Mesenteric fat pad (tissue), 1 donor: ENCODE measurements at places on chromosomes 7 and 10.

DNA sequence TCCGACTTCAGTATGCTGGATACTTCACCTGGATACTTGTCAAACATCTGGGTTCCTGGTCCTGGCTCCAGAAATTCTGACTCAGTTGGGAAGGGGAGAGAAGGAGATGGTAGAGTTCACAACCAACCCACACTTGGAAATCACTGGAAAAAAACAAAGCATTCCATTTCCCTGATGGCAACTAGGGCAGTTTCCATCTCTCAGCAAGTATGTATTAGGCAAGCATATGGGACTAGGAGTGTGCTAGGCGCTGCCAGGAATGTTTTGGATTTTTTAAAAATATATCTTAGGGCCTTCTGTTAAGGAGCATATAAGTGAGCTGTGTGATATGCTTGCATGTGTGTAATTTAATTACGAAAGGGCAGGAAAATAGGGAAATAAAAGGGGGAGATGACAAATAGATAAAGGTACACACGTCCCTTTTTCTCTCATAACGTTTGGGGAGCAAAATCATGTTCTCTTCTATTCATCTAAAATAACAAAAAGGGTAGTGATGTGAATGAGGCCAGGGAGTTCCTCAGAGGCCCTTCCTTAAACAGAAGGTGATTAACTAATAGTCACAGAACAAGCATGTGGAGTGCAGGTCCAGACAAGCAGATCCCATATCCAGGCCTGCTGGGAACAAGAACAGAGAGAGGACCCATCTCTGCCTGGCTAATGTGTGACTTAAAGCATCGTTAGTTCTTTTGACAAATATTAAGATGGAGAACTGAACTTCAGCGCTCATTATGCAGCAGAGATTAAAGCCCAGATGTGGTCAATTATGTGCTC, 64.5 kb upstream of the NFE2L3 start:
- no peak for DNase-seq

GRCh38 chr7:85719981-85720953, 533.4 kb upstream of the SEMA3D start:
- no peak for DNase-seq

- no peak for DNase-seq
These were observed 381.9 kb downstream of the OTUD1 start for GRCh38 chr10:23820792-23821191.

GRCh38 chr7:151616443-151617213, 96.9 kb upstream of the RHEB start:
- DNase-seq, result no peak

DNA sequence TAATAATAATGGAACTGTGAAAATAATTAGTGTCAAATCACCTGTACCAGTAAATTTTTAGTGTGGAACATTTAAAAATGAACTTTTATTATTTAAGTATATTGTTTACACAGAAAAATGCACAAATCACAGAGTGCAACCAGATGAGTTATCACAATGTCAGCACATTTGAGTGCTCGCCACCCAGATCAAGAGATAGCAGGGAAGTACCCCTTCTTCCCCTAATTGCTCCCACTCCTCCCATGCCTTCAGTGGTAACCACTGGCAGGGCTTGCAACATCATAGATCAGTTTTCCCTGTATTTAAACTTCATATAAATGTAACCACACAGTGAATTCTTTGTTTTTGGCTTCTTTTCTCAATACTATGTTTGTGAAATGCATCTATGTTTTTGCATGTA, 7.8 kb upstream of the GPR141 start:
- DNase-seq, result no peak

DNA sequence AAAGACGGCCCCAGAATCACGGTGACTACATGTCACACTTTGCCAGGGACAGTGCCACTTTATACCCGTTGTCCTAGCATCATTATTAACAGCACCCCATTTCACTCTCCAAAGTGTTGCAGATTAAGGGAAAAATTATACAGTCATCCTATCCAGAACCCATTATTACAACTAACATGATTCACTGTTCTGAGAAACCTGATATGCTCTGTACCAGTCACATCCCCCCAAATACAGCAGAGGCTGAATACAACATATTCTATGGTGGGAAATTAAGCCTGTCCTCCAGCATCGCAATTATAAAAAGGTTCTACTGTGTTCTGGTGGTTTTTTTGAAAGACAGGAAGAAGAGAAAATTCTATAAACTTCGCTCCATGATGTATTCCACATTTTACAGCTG, 162.1 kb downstream of the JAZF1 start:
- DNase-seq, result no peak

GRCh38 chr10:124829447-124830115, 28.0 kb downstream of the ABRAXAS2 start:
- no peak for DNase-seq

DNA sequence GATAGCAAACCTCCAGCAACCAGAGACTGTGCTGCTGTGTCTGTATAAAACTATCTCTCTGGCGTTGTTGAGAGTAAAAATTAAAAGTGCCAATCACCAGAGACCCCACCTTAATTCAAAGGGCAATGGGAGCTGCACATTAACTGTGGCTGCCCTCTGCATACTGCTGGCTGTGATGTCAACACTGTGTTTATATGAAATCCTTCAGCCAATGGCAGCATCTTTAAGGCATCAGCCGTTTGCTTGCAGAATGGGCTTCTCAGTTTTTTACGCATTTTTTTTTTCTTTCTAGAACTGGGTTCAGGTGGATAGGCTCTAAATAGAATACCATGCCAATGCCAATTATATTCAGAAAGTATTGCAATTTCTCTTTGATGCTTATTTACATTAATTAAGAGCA, 47.7 kb downstream of the CHN2 start:
- DNase-seq, result no peak

GRCh38 chr10:87066865-87067264, 27.8 kb downstream of the GLUD1 start:
- DNase-seq, result no peak

DNA sequence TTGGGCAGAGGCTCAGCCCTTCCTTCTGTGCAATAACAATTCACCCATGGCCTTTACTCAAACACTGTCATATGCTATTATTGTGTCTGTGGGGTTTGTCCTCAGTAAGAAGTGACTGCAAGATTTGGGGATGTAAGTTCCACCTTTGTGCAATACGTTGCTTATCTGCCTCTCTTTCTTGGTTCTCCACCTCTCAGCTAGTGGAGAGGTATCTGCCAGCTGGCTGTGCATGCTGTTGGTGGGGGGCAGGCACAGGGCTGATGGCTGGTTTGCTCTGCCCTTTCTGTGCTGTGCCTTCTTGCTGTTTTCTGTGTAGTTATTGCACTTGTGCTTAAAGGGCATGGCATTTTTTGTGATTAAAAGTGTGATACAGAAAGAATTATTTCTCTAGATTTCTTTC, 36.2 kb downstream of the CNNM1 start:
- DNase-seq, result no peak

GRCh38 chr10:59876695-59877094, 29.7 kb downstream of the CCDC6 start:
- no peak for DNase-seq

- DNase-seq, result no peak
These were observed 6.8 kb downstream of the PON2 start for GRCh38 chr7:95427914-95428516.

- DNase-seq, result no peak
These were observed 27.5 kb upstream of the RELN start for GRCh38 chr7:104017001-104017400.

- no peak for DNase-seq
These were observed 49.1 kb upstream of the C1QL3 start for GRCh38 chr10:16570731-16571130.

DNA sequence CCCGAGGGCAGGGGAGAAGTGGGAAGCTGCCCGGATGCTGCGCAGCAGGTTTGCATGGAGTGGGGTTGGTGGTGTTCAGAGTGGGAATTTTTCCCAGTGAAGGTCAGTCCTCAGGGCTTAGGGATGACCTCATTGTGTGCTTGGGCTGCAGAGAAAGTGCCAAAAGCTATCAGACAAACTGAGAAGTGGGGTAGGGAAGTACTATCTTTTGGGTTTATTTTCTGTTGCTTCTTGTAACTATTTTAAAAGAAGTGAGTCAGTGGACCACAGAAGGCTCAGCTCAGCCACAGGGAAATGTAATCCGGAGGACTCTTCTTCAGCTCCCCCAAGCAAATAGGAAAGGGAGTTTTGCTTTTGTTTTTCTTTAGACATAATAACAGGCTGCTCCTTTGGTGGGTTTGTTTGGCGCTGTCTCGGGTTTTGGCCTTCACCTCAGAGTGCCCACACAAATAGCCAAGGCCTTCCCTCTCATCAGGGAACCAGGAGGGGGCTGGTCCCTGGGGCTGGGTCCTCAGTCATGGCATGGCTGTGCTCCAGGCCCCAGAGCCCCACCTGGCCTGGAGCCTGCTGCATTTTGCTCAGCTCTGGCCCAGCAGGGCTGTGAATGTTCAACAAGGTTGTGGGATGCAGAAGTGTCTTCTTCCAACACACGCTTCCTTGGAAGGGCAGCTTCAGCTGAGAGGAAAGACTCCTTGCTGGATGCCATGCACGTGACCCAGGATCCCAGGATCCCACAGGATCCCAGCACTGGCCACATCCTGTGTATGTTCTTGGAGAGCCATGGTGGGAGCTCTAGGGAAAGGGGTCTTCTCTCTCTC, 5.4 kb upstream of the FAM170B start:
- DNase-seq, result no peak

- DNase-seq, result no peak
These were observed 58.0 kb upstream of the PRKAR2B start for GRCh38 chr7:106986450-106986977.
